ENCODE measurements at places on chromosomes 3 and 15.

- no peak for DNase-seq
These were observed 85.0 kb downstream of the CLSTN2 start for GRCh38 chr3:140019946-140020345.

DNA sequence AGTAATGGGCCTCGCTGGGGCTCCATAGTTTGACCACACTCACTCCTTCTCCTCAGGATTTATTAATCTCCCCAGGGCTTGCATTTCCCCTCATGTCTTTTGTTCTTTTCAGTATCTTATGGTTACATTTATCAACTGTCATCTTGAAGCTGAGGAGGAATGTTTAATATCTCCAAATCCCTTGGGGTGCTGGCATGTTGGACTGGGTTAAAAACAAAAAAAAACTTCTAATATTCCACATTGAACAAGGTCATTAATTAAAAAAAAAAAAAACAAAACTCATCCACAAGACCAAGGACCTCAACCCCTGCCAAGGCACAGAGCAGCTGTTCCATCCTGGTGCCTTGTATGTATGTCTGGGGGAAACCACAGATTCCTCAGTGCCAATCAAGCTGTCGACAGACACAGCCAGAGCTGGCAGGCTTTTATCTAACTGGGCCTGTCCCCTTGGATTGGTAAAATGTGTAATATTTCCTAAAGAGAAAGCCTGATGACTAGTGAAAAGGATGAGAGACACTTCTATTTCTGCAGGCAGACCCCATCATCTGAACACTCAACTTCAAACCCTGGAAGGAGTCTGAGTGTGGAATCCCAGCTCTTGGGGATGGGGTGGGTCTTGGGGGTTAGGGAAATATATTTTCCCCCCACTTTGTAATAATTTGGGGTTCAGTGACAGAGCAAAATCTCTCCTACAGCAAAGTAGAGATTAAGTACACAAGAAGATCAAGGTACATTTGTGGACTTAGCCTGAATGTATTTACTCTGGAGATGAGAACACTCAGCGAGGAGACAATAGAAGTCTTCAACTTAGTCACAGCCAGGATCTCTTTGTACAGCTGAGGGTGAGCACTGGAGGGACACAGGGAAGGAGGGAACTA is 69.1 kb downstream of the TTC23 start:
- DNase-seq: no peak

DNA sequence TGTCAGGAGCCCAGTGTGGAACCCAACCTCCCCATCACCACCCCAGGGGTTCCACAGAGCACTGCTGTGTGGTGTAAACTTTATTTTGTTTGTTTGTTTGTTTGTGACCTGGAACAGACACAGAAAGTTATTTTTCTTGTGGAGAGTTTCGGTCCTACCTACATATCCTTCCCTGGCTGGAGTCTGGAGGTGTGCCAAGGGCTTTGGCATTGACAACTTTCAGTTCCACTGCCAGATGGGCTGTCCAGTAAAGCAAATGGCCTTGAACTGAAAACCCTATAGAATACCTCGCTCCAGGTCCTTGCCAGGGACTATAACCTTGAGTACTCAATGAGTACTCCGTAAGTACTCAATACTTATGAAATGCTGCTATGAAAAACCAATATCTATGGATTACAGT is 103.5 kb downstream of the MITF start:
- no peak for DNase-seq

- no peak for DNase-seq
These were observed 41.4 kb downstream of the ULK4 start for GRCh38 chr3:41920406-41920965.

- no peak for DNase-seq
These were observed 11.1 kb downstream of the RIOX2 start for GRCh38 chr3:97960993-97961766.

- DNase-seq: no peak
These were observed 429 bp upstream of the LOXL1 start for GRCh38 chr15:73925848-73926218.

DNA sequence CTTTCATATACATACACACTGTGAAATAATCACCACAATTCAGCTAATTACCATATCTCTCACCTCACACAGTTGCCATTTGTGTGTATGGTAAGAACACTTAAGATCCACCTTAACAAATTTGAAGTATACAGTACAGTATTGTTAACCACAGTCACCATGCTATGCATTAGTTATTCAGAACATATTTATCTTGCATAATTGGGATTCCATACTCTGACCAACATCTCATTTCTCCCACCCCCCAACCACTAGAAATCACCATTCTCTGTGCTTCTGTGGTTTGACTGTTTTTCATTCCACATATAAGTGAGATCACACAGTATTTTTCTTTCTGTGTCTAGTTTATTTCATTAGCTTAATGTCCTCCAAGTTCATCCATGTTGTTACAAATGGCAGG is 247.7 kb upstream of the CTNNB1 start:
- DNase-seq: no peak

- no peak for DNase-seq
These were observed 11.6 kb downstream of the TMEM212 start for GRCh38 chr3:171854649-171855305.

GRCh38 chr3:119161240-119161639 is 12.2 kb upstream of the UPK1B start:
- no peak for DNase-seq

DNA sequence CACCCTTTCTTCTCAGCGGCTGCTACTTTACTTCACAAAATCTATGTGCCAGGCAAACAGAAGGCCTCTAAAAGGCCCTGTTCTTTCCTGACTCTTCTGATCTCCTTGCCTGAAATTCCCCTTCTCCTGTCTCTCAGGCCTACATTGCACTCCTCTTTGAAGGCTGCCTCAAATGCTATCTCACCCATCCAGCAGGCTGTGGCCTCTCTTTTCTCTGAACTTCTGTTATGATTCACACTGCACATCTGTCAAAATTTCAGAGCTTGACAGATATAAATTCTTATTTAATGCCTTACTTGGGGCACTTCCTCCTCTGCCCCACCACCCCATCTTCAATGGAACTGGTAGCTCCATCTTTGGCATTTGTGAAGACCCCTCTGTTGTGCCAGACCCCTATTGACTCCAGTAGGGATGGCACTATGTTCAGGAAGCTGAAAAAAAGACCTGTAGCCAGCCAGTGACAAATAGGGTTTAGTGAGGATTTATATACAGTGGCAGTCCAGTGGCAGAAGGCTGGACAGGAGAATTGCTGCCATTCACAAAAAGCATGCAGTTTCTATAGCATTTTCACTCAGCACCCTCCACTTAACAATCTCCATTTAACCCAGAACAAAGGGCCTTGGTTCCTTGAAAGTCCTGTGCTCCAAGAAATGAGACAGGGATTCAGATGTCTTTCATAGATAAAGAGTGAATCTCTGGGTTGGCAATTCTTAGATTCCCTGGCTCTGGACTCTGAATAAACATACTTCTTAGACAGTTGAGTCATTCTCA is 415.8 kb upstream of the GRM7 start:
- no peak for DNase-seq

DNA sequence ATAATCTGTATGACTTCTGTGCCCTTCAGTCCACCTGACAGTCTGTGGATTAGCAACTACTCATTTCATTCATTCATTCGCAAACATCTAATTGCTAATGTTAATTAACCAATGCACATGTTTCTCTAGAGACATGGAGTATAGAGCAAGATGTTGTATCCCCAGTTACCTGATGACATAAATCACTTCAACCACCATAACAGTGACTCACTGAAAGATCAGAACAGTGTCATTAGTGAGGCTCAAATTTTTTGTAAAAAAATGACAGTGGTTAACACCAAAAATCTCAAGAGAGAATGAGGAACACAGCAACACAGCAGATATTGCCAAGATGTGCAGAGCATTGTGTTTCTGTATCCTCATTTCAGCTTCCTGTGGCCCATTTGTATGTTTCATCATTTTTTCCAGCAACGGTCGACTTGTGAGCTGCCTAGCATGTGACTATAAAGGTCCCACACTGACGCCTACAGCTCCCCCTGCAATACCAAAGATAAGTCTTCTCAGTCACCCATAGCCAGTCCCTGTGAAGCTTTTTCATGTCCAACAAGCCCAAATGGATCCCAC is 3.7 kb upstream of the PLD1 start:
- DNase-seq: peak; percentile 93

GRCh38 chr3:16249336-16249735 is 15.4 kb downstream of the DPH3 start:
- peak; percentile 48 for DNase-seq

- no peak for DNase-seq
These were observed 108.0 kb upstream of the SMAD3 start for GRCh38 chr15:66957431-66957720.

DNA sequence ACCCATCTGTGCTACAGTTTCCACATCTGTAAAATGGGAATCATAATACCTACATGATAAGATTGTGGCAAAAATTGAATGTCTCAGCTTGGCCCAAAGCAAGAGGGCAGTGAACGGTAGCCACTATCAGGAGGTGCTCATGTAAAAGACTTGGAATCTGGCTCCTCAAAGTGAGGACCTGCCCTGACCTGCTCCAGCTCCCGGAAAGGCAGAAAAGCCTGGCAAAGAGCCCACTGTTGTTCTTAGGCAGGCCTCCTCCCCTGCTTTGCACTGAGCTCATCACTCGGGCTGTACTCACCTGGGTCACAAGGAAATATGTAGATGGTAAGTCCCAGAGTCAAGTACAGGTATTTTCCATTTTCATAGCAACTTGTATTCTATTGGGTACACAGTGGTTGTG is 250.7 kb upstream of the TBL1XR1 start:
- DNase-seq: no peak

- DNase-seq: peak; percentile 80
These were observed 60.5 kb downstream of the GTPBP8 start for GRCh38 chr3:113051302-113051711.

DNA sequence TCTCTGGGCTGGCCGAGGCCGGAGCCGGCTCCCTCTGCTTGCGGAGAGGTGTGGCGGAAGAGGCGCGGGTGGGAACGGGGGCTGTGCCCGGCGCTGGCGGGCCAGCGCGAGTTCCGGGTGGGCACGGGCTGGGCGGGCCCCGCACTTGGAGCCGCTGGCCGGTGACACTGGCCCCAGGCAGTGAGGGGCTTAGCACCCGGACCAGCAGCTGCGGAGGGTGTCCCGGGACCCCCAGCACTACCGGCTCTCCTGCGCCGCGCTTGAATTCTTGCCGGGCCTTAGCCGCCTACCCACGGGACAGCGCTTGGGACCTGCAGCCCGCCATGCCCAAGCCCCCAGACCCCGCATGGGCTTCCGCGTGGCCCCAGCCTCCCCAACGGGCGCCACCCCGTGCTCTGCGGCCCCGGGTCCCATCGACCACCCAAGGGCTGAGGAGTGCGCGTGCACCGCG is 736.3 kb upstream of the ARRDC4 start:
- DNase-seq: no peak

- no peak for DNase-seq
These were observed 186.3 kb downstream of the MCTP2 start for GRCh38 chr15:94417501-94418293.

GRCh38 chr15:59203657-59204056 is 3.0 kb upstream of the LDHAL6B start:
- DNase-seq: peak; percentile 20

- DNase-seq: peak; percentile 53
These were observed 52.8 kb downstream of the ATP8B4 start for GRCh38 chr15:50066202-50066601.

- peak; percentile 36 for DNase-seq
These were observed 28.3 kb downstream of the PLXND1 start for GRCh38 chr3:129577925-129578786.

DNA sequence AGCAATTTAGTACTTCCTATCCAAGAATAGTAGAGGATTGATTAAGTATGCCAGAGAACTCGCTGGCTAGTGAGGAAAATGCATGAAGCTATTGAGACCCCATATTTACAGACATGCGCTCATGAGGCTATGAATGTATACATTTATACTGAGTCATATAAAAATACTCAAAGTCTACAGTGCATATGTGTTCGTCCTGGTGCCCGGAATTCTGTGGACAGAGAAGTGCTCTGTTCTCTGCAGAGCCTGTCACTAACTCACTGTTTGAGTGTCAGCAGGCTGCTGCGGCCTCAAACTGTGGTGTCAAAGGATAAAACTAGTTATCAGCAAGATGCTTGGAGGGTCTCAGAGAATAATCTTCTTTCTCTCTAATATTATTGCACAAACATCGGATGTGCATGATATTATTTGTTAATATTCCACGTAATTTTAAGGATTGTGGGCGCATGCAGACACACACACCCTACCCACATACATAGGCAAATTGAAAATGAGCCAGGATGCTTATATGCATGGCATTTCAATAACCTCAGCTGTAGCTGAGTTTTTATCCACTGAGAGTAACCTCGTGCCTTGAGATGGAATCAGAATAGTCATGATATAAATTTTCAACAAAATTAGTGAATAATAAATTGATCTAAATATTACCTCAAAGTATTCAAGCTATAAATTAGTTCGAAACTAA is 50.0 kb upstream of the TSC22D2 start:
- no peak for DNase-seq

- no peak for DNase-seq
These were observed 4.6 kb downstream of the LSG1 start for GRCh38 chr3:194667363-194667762.

DNA sequence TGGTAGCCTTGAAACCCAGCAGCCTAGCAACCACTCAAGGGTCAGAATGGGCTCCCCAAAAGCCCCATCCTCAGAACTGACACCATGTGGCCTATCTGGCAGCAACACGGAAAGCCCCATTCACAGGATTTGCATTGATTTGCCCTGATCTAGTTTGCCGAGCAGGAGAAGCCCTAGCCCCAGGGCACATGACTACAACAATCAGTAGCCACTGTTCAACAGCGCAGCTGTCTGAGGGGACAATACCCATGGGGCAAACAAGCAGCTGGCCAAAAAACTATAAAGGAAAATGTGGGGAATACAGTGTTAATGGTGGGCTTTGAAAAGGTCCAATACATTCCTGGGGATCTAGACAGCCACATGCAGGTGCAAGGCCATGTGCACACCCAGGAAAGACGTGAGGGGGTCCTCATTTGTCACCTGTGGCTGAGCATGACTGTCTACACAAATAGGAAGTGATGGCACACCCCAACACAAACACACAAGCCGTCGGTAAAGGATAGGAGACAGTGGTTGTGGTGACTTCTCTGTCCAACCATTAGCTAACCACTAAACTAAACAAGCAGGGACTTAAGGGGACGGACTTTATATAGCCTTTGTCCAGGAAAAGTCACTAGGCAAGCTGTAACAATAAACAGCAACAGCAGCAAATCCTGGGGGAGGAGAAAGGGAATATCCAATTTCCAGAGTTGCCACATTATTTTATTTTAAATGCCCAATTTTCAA is 113.7 kb downstream of the LRIG1 start:
- no peak for DNase-seq

DNA sequence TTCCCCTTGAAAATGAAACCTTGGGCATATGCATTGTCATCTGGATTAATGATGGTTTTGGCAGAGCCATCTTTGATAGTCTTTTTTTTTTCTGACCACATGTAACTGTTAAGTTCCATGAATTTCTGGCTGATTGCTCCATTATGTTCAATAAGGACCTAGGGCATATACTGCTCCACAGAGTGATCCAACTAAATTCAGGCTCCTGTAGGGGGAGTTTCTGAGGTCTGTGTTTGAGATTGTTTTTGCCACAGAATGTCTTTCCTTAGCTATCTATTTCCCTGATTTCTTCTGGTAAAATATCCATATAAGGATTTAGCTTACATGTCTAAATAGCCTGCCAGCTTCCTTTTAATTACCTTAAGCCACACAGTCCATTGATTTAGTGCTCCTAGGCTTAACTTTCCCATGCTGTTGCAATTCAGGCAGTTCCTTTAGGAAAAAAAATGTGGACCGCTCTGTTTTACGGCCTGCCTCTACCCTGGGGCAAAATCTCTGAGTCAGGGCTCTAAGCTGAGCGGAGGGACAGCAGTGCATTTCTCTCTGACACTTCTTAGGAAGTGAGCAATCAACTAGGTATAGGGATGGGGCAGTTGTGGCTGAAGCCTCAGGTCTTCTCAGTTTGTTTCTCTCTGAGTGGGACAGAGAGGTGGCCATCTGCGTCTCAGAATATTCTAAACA is 796.2 kb downstream of the NR2F2 start:
- DNase-seq: no peak

Data from inflammatory macrophage treated with lipopolysaccharide for 1 hour (primary cell).